ENCODE measurements at places on chromosomes 16 and 17.
A peak's percentile ranks its signal among the peaks of the same experiment; 100 is the strongest.

GRCh38 chr16:2520784-2521531 lies 787 bp downstream of the AMDHD2 start:
- no peak for DNase-seq

GRCh38 chr17:50098583-50098982 lies 3.4 kb downstream of the PDK2 start:
- no peak for DNase-seq

DNA sequence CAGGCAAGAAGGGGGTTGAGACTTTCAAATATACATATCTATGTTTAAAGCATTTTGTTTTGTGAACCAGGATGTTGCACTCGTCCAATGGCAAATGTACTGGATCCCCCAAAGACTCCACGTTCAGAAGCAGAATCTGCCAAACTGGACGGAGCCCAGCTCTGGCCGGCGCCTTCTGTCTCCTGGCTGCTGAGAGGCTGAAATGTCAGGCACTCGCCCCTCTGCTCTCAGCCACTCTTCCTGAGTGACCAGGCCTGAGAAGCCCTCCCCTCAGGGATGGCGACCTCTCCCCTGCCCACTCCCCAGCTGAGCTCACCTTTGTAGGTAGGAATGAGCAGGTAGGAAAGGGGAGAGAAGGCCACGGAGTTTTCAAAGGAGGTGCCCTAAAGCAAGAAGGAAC lies 187.5 kb upstream of the FOXF1 start:
- DNase-seq = peak; percentile 69

DNA sequence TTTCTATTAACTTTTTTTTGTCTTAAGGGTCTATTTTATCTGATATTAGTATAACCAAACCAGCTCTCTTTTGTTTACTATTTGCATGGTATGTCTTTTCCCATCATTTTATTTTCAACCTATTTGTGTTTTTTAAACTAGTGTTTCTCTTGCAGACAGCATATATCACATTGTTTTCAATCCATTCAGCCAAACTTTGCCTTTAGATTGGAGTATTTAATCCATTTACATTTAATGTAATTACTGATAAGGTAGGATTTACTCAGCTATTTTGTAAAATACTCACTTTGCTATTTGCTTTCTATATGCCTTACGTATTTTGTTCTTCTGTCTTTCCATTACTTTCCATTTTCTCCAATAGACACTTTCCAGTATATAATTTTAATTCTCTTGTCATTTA lies 108.0 kb upstream of the NACA2 start:
- DNase-seq = no peak

GRCh38 chr16:20107083-20107482 lies 33.4 kb upstream of the GPR139 start:
- DNase-seq = no peak

DNA sequence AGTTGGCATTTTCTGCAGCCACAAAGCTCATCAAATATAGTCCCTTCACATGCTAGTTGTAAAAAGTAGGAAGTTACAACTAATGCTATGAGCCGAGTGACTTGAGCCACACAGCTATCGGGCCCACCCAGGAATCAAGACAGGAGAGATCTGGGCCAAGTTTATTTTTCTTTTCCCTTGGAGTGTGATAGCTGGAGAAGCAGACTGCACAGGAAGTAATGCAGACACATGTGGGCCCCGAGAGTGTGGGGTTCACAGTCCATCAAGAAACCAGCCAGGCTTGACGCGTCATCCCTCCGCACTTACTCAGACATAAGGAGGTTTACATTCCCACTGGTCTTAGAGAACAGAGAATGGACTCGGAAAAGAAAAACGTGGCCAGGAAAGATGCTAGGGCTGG lies 403.1 kb upstream of the CDH11 start:
- DNase-seq = peak; percentile 98

DNA sequence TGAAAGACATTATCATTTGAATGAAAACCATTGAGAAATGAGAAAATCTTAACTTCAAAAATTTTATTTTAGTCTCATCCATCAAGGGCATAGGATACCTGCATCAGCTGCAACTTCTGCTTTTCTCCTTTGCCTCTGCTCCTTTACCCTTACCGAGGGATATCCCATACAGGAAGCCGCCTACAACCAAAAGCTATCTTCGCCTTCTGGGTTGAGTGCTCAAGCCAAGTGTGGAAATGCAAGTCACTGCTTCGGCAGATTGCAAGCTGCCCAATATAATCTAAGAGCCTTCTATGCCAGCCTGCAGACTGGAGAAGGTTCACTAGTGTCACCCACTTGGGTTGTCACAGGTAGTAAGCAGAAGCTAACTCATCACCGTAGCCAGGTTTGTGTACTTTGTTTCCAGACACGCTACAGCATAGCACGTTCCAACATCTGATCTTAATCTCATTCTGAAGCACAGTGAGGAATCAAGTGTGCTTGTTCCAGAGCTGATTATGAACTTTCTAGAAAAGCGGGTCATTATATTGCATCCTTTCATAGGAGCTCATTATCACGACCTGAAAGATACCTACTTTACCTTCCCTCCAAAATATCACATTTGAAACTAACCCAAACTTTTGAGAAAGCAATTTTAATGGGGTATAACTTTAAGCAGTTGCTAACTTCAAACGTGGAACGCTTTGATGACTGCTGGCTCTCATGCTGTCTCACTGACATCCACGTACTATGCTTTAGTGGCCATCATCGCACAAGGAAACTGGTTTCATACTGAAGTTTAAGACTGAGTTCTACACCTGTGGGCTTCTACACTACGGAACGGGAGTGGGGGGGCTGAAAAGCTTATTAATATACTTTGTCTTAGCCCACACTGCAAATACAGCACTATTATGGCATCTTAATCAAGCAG lies 8.0 kb upstream of the UNK start:
- no peak for DNase-seq

GRCh38 chr16:47359478-47359877 lies 101.4 kb downstream of the ITFG1 start:
- DNase-seq = peak; percentile 21

DNA sequence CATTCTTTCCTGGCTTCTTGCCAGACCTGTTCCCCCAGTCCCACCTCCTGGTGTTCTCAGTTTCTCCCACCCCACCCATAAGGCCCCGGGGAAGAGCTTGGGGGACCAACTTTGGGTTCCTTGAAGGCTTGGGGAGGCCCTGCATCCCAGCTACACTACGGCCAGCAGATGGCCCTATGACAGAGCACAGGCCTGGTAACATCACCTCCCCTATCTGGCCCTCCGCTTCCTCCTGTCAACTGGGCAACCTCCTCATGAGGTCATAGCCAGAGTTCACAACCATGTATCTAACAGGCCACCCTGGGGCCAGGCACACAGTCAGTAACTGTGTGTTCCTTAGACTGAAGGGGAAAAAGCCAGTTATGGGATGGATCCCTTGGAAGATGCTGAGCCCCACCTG lies 31.4 kb downstream of the MYO15A start:
- DNase-seq = no peak

DNA sequence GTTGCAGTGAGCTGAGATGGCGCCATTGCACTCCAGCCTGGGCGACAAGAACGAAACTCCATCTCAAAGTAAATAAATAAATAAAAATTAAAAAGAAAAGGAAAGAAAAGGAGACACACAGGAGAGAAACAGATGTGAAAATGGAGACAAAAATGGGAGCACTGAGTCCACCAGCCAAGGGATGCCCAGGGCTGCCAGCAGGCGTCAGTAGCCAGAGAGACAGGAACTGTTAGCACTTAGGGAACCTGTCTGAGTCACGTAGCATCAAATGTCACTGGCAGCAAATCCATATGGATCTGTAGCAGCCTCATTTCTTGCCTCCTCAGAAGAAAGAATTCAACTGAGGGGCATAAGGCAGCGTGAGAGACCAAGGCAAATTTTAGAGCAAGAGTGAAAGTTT lies 79.7 kb downstream of the CYLD start:
- DNase-seq = no peak

GRCh38 chr16:16850274-16850673 lies 471.3 kb downstream of the NPIPA7 start:
- no peak for DNase-seq

GRCh38 chr16:67773099-67773498 lies 33.3 kb downstream of the RANBP10 start:
- DNase-seq = no peak

GRCh38 chr16:88045820-88046303 lies 94.6 kb downstream of the BANP start:
- no peak for DNase-seq

DNA sequence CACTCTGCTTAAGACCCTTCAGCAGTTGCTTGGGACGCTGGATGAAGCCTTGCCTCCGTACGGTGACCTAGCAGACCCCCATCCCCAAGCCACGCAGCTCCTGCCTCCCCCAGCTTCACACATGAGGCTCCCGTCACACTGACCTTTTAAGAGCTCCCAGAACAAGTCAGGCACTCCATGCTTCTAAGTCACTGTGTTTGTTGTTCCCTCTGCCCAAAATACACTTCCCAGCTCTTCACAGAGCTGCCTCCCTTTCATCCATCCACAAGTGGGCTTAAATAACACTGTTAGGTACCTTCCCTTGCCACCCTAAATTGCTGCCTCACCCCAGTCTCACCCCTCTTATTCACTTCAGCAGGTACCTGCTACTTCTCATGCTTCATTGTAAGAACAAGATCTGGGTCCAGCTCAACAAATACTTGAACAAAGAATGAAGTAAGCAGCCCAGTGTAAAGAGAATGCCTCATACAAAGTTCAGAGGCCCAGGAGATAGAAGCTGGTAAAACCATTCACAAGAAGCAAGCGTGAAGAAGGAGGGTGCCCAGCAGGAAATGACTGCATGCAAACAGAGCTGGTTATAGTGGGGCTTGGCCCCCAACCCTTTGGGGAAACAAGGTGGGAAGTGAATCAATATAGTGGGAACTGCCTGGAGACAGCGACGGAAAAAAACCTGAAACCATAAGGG lies 5.8 kb downstream of the ZC3H7A start:
- peak; percentile 39 for DNase-seq

DNA sequence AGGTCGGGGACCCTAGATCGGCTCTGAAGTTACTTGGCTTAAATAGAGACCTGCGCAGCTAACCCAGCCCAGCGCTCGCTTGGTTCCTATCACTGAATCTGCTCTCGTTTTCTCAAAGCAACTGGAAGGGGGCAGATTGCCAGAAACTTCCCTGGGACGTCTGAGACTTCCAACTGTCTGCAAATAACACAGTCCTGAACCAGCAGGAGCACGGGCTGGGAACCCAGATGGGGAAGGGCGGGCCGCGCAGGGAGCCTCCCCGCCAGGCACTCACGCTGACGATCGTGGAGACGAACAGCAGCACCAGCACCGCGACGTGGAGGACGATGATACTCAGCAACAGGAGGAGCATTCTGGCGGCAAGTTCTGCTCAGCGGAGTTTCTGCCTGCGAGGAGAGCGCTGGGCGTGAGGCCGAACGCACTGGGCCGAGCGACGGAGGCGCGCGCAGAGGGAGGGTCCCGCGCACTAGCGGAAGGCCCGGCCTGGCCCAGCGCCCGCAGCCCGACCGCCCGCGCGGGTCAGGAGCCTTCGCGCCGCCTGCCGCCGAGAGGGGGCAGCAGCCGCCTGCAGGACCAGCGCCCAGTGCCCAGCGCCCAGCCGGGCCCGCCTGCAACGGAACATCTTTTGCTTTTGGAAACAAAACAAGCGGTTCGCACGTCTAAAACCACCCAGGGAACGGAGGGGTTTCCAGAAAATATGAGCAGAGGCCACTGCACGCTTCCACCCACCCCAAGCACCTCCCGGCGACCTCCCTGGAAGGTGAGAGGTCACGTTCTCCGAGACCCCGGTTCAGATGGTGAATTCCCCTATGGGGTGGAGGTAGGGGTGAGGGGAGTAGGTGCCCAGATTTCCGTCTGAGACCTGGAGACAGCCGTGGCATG lies 4.5 kb downstream of the PMP22 start:
- DNase-seq = peak; percentile 95

- no peak for DNase-seq
These were observed 1.3 kb upstream of the FSCN2 start for GRCh38 chr17:81526662-81527571.

GRCh38 chr16:81435103-81435502 lies 9.5 kb upstream of the CMIP start:
- no peak for DNase-seq

GRCh38 chr16:1326391-1326790 lies 7.1 kb upstream of the BAIAP3 start:
- no peak for DNase-seq

Data from lung (tissue), 17 donors.